ENCODE measurements at places on chromosomes 2 and 18.

DNA sequence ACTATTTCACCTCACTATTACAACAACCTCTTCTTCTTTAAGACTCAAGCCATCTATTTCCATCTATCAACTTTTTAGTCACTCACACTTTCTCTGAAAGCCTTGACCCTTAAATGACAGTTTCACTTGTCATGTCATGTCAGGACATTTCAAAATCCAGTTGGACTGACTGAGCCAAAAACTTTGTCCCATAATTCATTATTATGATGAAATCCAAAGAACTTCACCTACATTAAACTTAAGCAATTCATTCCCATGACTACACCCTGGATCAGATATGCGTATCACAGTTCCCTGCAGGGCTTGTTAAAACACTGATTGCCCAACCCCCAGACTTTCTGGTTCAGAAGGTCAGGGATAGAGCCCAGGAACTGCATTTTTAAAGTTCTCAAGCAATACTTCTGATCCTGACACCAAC, 26.5 kb downstream of the LDAH start:
- DNase-seq, result peak; percentile 92

DNA sequence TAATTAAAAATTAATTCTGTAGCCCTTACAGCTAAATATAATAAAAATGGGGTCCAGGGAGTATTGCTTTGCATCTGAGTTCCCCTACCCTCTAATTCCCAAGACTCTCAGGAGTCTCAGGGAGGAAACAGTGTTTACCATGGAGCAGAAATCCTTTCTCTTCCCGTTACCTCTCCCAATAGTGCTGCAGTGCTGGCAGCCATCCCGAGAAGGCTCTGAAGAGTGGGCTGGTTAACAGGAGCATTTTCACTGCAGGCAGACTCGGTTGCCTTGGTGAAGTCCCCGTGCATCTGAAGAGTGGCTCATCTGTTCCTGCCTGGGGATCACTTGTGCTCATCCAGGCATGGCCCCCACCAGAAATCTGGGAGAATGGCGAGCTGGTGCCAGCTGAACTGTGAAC, 41.8 kb upstream of the TMEM178A start:
- no peak for DNase-seq

GRCh38 chr2:38095996-38096861, 20.3 kb upstream of the CYP1B1 start:
- peak; percentile 84 for DNase-seq

GRCh38 chr2:64947885-64948284, 41.3 kb upstream of the SLC1A4 start:
- no peak for DNase-seq

- no peak for DNase-seq
Measured at GRCh38 chr2:230830428-230830827, 34.3 kb upstream of the ITM2C start.

DNA sequence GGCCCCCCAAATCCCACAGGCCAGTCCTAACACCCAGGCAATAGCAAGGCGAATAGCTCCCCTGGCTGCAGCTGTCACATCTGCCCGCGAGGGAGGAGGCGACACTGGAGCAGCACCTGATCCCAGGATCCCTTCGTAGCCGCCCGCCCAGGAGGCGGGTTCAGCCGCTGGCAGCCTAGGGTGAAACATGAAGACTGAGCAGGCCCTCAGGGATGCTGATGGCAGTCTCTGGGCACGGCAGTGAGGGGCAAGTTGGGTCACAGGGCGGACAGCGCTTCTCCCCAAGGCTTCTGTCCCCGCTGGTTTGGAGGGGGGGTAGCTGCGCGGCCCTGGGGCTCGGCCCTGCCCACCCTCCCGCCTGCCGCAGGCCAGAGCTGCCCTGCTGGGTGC, 1.9 kb downstream of the DNMT3A start:
- DNase-seq, result peak; percentile 17

- peak; percentile 37 for DNase-seq
Measured at GRCh38 chr2:176931588-176932563, 280.7 kb upstream of the HNRNPA3 start.

- no peak for DNase-seq
Measured at GRCh38 chr2:158484892-158485556, 28.3 kb downstream of the PKP4 start.

GRCh38 chr18:40902436-40902835, 1052.6 kb upstream of the PIK3C3 start:
- no peak for DNase-seq

- no peak for DNase-seq
Measured at GRCh38 chr18:26956863-26957262, 91.4 kb upstream of the AQP4 start.

DNA sequence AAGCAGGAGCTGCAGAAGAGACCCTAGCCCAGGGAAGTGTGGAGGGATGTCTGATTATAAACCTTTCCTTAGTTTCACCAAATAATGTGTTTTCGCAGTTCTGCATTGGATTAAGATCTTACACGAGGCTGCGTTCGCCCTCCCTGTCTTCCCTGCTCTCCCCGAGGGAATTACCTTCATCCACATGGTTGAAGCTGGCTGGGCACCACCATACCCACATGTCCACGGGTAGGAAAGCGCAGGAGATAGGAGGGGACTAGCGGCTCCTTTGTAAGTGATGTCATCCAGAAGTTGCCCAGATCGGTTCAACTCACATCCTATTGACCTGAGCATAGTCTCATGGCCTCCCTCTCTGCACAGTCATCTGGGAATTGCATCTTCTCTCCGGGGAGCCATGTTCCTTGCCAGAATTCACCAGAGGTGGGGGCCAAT, 1.1 kb downstream of the TTL start:
- peak; percentile 63 for DNase-seq

GRCh38 chr2:160097326-160097725, 34.9 kb upstream of the PLA2R1 start:
- DNase-seq, result no peak

GRCh38 chr18:7945882-7946281, 378.8 kb downstream of the PTPRM start:
- DNase-seq, result peak; percentile 80

DNA sequence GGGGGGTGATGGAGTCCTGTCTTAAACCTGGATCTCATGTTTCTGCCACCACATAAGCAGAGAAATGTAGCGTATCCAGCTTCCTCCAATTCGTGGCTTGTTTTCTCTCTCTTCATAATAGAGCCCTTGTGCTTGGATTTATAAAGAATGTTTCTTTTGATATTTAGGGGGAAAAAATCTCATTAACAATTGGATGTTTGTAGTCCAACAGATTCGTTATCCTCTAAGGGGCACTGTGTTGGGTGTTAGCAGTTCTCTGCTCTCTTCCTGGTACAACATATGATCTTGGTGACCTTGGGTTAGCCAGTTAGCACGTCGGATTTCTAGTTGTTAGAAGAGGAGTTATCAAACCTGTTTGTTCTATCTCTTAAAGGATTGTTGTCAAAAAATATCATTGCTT, 127.8 kb downstream of the FMNL2 start:
- no peak for DNase-seq

- no peak for DNase-seq
Measured at GRCh38 chr2:144430722-144431391, 89.1 kb downstream of the ZEB2 start.

- DNase-seq, result no peak
Measured at GRCh38 chr18:47899107-47899840, 31.2 kb downstream of the SMAD2 start.

- DNase-seq, result no peak
Measured at GRCh38 chr2:180657054-180657453, 323.4 kb upstream of the UBE2E3 start.

GRCh38 chr2:199602271-199602895, 144.6 kb upstream of the SATB2 start:
- no peak for DNase-seq

- peak; percentile 41 for DNase-seq
Measured at GRCh38 chr2:205495819-205496218, 186.5 kb upstream of the NRP2 start.

- no peak for DNase-seq
Measured at GRCh38 chr2:105868060-105868459, 123.3 kb downstream of the NCK2 start.

- no peak for DNase-seq
Measured at GRCh38 chr2:240458044-240458899, 22.8 kb downstream of the GPC1 start.

DNA sequence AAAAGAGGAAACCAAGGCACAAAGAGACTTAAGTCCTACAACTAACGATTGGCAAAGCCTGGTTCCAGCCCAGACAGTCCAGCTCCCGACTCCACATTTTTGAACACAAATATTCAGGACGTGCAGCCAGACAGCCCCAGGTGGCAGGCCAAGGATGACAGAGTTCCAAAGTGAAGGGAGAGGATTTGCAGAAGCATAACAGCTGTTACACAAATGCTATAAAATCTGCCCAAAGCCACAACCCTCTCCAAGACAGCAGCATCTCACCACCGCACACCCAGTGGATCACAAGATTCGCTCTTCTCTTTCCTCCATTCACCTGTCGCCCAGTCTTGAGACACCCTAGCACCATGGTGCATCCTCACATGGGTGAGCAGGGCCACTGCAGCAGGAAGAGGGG, 227.1 kb upstream of the ID2 start:
- no peak for DNase-seq

GRCh38 chr2:210421916-210422315, 54.6 kb downstream of the LANCL1 start:
- DNase-seq, result peak; percentile 23

- DNase-seq, result no peak
Measured at GRCh38 chr2:104658904-104659591, 194.9 kb upstream of the POU3F3 start.

DNA sequence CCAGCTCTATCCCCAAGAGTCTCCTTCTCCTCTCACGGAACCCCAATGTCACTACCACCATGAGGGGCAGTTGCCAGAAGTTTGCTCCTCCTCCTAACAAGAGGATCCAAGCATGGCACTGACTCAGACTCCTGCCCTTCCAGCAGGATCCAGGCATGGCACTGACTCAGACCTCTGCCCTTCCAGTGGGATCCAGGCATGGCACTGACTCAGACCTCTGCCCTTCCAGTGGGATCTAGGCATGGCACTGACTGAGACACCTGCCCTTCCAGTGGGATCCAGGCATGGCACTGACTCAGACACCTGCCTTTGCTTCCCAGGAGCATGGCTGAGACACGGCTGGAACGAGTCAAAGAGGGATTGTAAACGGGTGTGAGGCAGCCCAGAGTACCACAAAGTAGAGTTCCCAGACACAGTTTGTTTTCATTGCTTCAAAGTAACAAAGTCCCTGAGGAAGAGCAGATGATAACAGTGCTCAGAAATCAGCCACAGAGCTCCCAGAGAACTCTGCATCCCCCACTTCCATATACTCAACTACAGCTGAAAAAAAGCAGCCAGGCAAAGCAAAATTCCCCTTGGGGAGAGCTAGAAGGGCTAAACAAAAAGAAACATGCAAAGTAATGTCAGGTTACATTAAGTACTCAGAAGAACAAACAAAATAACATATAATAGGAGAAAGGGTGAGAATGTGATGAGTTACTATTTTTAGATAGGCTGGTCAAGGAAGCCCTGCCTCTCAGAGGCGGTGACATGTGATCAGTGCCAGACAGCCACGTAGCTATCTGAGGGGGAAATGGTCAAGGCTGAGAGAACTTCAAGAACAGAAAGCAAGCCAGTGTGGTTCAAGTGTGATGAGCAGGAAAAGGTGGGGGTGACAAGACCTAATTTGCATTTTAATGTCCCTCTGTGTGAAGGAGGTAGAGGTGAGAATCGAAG, 3.0 kb downstream of the BUB1 start:
- no peak for DNase-seq

GRCh38 chr2:148658807-148659722, 14.5 kb downstream of the EPC2 start:
- DNase-seq, result peak; percentile 33

DNA sequence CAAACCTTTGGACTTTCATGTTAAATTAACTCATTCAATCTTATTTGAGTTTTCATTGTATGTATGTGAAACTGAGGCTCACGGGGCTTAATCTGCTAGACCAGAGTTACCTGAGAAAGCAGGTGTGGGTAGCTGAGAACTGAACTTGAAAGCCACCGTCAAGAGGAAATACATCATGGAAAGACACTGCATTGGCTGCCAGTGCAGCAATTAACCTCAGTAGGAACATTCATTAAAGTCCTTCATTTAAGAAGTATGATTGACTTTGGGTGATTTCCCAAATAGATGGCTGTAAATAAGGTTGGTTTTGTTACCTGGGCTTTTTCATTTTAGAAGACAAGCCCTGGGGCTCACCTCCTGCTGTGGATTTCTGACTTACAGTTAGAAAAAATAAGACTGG, 36.5 kb upstream of the MGAT5 start:
- DNase-seq, result no peak

DNA sequence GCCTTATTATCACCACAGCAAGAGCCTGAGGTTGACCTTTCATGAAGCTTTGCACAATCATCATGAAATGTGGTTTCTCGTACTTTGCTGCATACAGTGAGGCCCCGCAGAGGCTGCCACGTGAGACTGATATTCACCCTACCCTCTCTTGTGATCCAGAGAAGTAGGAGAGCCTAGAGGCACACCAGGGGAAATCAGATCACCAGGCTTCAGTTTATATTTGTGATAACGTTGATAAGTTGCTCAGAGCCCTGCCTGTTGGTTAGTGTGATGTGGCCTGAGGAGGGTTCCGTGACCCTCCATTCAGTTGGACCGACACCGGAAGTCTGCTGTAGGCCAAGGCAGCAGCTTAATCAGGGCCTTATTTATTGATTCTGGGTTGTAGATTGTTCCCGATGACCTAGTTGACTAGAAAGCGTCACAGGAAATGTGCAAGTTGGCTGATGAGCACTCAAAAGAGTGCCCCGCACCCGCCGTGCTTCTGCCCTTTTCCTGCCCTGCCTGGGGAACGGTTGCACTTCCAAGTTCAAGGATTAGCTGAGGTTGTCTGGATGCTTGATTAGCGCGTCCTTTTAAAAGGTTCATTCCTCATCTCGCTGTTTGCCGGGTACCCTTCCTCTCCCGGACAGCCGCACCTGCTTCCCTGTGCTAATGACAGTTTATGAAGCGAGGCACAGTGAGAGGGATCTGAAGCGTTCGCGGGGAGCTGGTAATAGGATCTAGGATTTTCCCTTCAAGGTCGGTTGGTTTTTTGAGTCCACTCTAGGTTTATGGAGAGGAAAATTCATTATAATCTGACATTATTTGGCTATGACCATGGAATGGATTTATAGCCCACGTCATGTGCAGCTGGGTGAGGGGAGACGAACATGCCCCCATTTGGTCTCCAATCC, 146.4 kb downstream of the SH3RF3 start:
- DNase-seq, result no peak

DNA sequence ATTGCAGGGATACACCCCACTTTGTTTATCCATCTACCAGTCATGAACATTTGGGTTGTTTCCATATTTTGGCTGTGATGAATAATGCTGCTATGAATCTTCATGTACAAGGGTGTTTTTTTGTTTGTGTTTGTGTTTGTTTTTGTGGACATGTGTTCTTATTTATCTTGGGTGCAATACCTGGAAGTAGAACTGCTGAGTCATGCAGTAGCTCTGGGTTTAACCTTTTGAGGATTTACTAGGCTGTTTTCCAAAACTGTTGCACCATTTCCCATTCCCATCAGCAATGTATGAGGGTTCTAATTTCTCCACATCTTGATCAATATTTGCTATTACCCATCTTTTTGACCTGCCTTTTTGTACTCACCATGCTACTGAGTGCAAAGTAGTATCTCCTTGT, 140.0 kb upstream of the CYP1B1 start:
- DNase-seq, result peak; percentile 71

- peak; percentile 31 for DNase-seq
Measured at GRCh38 chr18:62510789-62511188, 12.0 kb upstream of the ZCCHC2 start.
